ENCODE measurements at places on chromosomes 7 and 10.

DNA sequence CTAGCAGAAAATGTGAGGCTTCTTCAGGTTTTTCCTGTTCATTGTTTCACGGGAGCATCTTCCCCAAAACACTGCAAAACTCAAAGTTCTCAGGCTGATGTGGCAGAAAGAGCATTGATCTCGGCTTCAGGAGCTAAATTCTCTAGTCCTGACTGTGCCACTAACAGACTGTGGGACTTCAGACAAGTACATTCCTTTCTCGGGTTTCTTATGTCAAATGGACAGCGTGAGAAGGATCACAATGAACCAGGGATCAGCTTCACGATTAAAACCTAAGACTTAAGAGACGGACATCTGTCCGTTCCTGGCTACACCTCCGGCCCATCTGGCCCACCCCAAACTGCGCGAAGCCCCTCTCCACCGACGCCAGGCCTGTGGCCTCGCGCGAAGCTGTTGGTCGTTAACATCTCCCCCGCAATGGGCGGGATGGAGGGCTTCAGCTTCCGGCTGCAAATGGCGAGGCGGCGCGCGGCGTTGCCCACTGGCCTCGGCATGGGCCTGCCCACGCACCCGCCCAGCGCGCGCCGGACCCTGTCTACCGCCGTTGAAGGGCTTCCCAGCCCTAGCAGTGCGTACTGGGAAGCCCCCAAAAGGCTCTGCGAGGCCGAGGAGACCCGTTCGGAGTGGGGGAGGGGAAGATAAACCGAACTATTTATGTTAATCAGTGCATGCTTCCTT lies 549 bp upstream of the DDX50 start:
- DNase-seq, result peak; percentile 88

DNA sequence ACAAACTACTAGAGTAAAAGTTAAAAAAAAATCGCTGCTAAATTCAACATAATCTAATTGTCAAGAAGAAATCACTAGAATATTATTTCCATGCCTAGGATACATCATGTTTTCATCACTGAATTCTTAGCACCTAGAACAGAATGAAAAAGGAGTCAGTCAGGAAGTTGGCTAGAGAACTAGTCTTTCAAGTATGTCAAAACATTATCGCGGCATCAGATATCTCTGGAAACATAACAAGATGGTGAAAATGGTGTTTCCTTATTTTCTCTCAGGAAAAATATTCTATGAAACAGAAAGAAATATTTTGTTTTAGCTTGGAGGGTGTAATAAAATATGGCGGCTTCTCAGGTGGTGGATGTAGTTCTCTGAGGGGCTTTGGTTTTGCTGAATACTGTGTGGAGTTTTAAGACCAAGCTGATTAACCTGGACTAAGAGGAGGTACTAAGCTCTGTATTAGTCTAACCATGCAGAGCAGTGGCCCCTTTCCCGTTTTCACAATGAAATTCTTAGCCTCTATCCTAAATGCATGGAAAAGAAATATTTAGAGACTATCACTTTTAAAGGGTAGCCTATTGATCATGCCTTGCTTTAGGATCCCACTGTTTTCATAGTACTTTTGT lies 205.6 kb downstream of the MDFIC start:
- no peak for DNase-seq

- no peak for DNase-seq
Measured at GRCh38 chr10:60170250-60170649, 219.4 kb downstream of the ANK3 start.

GRCh38 chr7:630111-630511 lies 96.4 kb upstream of the DNAAF5 start:
- no peak for DNase-seq

- peak; percentile 83 for DNase-seq
Measured at GRCh38 chr10:99364125-99364524, 35.0 kb downstream of the CNNM1 start.

- no peak for DNase-seq
Measured at GRCh38 chr7:72058579-72058978, 353.6 kb downstream of the CALN1 start.

DNA sequence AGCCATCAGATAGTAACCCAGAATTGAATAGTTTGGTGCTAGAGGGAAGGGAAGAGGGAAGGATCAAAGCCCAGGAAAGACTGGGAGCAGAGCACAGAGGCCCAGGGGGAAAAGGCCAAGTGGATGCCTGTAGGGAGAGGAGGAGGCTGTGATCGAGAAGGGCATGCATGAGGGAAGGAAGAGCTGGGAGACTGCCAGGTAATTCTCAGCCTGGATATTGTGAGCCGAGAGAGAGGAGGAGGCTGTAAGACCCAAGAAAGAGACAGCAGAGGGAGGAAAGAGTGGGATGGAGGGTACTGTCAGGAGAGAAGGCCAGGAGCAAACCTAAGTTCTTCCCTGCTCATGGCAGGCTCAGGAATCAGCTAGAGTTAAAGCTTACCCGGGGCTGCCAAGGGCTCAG lies 178.2 kb downstream of the CCDC3 start:
- no peak for DNase-seq

GRCh38 chr10:101961591-101962498 lies 94.1 kb downstream of the ARMH3 start:
- DNase-seq, result peak; percentile 78

GRCh38 chr10:7906128-7906527 lies 87.8 kb downstream of the TAF3 start:
- no peak for DNase-seq

DNA sequence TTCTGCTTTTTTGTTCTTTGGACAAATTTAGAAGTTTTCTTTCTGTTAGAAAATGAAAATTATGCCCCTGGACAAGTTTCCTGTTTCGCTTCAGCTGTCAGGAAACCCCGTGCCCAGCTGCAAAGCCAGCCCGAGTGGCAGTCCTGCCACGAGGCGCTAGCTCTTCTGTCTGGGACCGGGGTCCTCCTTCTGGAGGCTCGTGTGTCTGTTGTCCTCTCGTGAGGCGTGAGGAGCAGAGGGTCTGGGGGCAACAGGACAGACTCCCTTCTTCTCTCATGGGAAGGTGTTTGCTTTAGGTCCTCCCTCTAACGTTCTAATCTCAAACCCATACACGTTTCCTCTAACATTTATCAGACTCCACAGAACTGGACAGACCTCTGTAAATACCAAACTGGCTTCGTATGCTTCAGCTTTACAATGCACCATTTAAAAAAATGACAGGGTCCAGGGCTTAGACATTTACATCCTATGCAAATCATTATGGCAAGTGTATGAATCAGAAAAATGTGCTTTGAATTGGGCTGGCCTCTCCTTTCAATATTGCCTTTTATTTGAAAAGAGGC lies 184.5 kb upstream of the SHH start:
- no peak for DNase-seq

DNA sequence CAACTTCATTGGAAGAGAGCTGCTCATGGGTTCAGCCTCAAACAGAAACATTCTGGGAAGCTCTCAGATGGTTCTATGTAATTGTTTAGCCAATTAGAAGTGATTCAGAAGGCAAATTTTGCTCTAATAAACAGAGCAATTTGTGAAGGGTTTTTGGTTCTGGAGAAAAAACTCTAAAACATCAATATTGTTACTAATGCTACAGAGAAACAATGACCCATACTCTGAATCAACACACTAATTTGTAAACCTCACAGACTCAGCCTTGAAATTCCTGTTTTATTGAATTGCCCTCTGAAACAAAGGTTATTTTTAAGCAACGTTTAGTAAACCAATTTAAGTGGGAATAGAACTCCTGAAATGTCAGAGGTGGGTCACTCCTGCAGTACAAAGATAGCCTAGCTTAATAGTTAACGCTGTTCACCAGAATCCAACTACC lies 171.6 kb upstream of the SVIL start:
- peak; percentile 62 for DNase-seq

GRCh38 chr7:139358541-139359365 lies 941 bp upstream of the LUC7L2 start:
- peak; percentile 51 for DNase-seq

- DNase-seq, result no peak
Measured at GRCh38 chr10:24879861-24880260, 72.5 kb downstream of the PRTFDC1 start.

- no peak for DNase-seq
Measured at GRCh38 chr10:52027055-52027705, 286.9 kb upstream of the DKK1 start.

GRCh38 chr10:119418362-119418761 lies 124.2 kb downstream of the RGS10 start:
- DNase-seq, result no peak

GRCh38 chr10:90751107-90751997 lies 106.5 kb downstream of the HTR7 start:
- DNase-seq, result peak; percentile 46

- DNase-seq, result no peak
Measured at GRCh38 chr10:44193567-44194220, 191.2 kb downstream of the CXCL12 start.

DNA sequence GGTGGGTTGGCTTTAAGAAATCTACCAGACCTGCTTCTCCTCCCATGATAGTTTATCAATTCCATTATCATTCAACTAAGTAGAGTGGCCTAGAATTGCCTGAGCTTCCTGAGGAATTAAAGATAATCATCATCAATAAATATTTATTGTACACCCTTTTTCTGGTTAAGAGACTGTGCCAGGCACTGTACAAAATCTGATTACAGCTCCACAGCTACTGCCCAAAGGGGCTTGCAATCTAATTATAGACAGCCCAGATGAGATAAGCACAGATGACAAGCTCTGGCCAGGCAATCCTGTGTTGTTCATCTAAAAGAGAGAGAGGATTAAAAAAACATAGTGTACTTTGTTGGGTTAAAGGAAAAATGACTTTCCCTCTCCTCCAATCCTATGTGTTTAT lies 586.4 kb downstream of the GATA3 start:
- DNase-seq, result no peak

DNA sequence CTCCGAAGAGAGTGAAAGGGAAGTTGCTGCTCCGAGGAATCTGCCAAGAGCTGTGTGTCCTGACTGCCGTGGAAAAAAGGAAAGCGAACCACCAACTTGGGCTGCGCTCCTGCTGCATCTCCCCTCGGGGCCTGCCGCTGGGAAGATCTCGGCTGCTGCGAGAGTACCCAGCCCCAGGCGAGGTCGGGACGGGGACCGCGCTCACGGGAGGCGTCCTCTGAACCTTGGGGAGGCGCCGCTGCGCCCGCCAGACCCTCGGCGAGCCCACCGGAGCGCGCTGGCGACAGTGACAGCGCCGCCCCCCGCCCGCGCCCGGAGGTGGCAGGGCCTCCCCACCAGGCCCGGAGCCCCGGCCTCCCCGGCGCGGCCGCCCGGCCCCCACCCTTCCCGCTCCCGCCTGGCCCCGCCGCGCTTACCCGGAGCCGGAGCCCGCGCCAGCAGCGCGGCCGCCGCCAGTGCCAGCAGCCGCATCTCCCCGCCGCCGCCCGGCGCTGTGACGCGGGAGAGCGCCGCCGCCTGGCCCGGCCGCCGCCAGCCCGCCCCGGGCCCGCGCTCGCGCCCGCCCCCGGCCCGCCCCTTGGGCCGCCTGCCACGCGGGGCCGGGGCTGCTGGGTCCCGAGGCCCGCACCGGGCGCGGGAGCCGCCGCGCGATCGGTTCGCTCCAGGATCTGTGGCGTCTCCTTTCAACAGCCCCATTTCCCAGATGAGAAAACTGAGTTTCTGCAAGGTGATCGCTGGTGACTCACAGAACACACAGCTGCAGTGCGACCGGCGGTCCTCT lies at the start of gene VSTM4:
Gene VSTM4 (minus strand): TSS at position 508 of the 781 bp plus-strand sequence. CDS start 37 bp downstream, at position 471.
- peak; percentile 78 for DNase-seq

GRCh38 chr7:95517458-95517857 lies 31.7 kb downstream of the ASB4 start:
- DNase-seq, result no peak

DNA sequence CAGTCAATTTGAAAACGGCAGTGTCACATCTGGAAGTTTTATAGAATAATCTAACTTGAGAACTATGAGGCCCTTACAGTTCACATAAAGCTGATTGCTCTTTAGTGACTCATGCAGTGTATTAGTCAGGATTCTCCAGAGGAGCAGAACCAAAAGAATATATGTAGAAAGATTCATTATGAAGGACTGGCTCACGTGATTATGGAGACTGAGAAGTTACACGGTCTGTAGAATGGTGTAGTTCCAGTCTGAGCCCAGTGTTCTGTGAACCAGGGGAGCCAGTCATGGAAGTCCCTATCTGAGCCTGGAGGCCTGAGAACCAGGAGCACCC lies 21.5 kb downstream of the RBM33 start:
- peak; percentile 92 for DNase-seq

GRCh38 chr7:132942701-132943100 lies 139.2 kb downstream of the CHCHD3 start:
- DNase-seq, result no peak

GRCh38 chr10:5479481-5480161 lies 19.7 kb downstream of the CALML5 start:
- DNase-seq, result no peak

DNA sequence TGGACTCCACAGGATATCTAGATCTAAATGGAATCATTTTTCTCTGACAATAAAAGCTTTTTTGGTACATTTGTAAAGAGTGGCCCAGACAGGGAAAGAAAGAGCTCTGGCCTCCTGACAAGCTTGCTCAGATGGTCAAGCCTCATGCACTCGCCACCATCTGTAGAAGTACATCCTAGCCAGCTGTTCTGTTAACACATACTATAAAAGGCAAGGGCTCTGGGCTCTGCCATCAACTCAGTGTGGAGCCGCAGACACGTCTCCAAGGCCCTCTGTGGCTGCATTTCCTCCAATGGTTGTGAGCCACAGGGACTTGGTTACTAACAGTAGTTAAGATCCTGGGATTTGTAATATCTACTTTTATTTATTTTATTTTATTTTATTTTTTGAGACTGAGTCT lies 70.8 kb upstream of the KDM7A start:
- no peak for DNase-seq

DNA sequence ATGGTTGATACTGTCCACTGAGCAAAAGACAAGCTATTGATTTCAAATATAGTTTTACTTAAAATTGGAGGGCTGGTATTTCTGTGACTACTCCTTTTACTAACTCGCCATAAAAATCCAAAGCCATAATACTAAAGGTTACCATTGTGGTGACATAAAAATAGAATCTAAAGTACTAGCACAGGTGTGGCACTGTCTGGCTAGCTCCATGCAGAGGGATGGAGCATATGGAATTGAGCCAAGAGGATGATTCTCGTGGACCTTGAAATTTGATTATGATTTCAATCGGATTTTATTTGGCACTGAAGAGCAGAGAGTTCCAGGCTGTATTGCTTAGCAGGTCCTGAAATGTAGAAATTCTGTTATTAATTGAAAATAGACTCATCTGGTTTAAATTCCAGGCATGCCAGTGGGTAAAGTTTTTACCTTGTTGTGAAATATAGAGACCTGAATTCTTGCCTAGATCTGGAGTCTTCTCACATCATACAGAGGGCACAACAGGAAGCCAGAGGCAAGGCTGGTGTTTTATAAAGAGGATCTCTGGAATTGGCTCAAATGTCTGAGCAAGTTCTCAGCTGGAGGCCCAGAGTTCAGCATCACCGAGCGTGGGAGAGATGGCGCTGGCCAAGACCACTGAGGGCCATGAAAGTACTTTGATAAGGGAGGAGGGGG lies 29.9 kb upstream of the DLD start:
- DNase-seq, result peak; percentile 53

DNA sequence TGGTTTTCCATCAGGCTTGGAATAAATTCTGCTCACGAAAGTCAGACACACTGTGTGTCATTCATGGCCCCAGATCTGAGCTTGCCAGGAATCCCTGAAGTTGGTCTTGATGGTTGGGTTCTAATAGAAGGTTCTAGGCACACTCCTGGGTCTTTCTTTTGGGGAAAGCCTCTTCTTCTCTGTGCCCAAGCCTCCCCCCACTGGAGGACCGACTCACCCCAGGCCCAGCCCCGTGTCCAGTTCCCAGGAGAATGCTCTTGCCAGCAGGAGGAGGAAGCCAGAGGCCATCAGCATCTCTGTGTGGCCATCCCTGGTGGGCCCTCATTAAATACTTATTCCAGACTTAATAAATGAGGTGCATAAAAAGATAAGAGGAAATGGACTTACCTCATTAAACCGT lies 548.0 kb downstream of the TCERG1L start:
- no peak for DNase-seq
